Caki2 (cell line): ENCODE measurements at places on chromosomes 12 and 14.

GRCh38 chr14:88502740-88503139 lies 52.1 kb downstream of the PTPN21 start:
- DNase-seq, result no peak

DNA sequence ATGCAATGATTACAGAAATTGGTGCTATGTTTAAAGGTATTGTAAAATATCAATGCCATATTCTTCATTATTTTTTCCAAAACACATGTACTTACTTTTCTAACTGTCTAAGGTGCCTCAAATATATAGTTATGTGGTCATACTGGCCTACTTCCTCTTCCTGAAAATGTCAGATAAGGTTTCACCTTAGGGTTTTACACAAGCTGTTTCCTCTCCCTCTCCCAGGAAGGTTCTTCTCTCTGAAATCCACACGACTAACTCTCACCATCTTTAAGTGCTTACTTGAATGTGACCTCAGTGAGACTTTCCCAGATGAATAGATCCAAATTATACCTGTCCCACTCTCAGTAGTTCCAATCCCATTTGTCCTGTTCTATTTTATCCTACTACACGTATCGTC lies 11.6 kb upstream of the CLEC4D start:
- no peak for DNase-seq

- DNase-seq, result peak; percentile 26
Measured at GRCh38 chr14:102020058-102020971, 55.9 kb downstream of the DYNC1H1 start.

GRCh38 chr12:111341426-111342065 lies 27.3 kb downstream of the PHETA1 start:
- DNase-seq, result no peak

DNA sequence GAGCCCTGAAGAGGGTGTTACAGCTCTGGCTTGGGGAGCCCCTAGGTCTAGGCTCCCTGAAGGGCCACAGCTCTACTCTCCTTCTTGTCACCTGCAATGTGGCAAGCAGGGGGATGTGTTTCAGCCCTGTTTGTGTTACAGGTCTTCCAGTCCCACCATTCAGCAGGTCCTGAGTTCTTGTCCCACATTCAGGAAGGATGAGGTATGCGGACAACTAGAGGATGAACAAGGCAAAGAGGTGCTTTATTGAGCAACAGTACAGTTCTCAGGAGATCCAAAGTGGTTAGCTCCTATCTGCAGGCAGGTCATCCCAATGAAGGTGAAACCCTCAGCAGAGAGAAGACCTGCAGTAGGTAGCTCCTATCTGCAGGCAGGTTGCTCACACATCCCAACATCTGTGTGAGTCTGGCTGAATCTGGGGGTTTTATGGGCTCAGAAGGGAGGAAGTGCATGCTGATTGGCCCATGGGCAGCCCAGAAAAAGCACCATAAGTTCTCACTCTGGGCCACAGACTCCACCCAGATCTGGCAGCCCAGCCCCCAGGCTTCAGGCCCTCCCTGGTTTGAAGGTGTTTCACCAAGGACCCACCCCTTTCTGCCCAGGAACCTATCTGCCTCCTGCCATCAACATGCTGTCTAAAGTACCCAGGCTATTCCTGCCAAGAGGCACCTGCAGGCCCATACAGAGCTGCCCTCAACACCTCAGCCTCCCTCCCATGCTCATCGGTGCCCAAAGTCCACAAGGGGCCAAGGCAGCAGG lies 98.9 kb downstream of the NUAK1 start:
- no peak for DNase-seq

- no peak for DNase-seq
Measured at GRCh38 chr12:112564160-112564784, 145.5 kb downstream of the PTPN11 start.

- DNase-seq, result no peak
Measured at GRCh38 chr12:50564237-50564947, 59.6 kb downstream of the DIP2B start.
